ENCODE measurements at places on chromosomes 6 and 20. TPM values are rescaled to one million over a fixed set of nuclear protein-coding genes. Genes with fewer than 3 reads are reported as not detected.
A peak's percentile ranks its signal among the peaks of the same experiment; 100 is the strongest.

- H3K4me1 ChIP-seq = no peaks in the 10 kb centered on the region
- H3K27ac ChIP-seq = no peak overlapping the region
- H3K27me3 ChIP-seq = no peaks in the 10 kb centered on the region
- no peak for DNase-seq
Measured at GRCh38 chr6:139436957-139437348, 62.5 kb upstream of the CITED2 start.

The SLA2 gene
- total RNA-seq = 116 TPM

- no peak for DNase-seq
- H3K27me3 ChIP-seq = peaks cover 2% of the 10 kb centered on the region
- peaks cover 5% of the 10 kb centered on the region for H3K4me1 ChIP-seq
- H3K36me3 ChIP-seq = no peaks in the 10 kb centered on the region
Measured at GRCh38 chr20:46111028-46111835, 6.9 kb upstream of the CD40 start.

GRCh38 chr6:5998236-5998635 is 8.5 kb downstream of the NRN1 start:
- H3K4me1 ChIP-seq = peaks cover 74% of the 10 kb centered on the region
- H3K4me3 ChIP-seq = no peak overlapping the region
- peak; percentile 31 for DNase-seq

The CST5 gene
- not detected for total RNA-seq

GRCh38 chr6:15081447-15081846 is 164.4 kb upstream of the JARID2 start:
- H3K27ac ChIP-seq = no peak overlapping the region
- peaks cover 3% of the 10 kb centered on the region for H3K4me1 ChIP-seq
- H3K36me3 ChIP-seq = no peaks in the 10 kb centered on the region
- no peak overlapping the region for H3K4me3 ChIP-seq

The NDUFAF5 gene
- 63.7 TPM for total RNA-seq

DNA sequence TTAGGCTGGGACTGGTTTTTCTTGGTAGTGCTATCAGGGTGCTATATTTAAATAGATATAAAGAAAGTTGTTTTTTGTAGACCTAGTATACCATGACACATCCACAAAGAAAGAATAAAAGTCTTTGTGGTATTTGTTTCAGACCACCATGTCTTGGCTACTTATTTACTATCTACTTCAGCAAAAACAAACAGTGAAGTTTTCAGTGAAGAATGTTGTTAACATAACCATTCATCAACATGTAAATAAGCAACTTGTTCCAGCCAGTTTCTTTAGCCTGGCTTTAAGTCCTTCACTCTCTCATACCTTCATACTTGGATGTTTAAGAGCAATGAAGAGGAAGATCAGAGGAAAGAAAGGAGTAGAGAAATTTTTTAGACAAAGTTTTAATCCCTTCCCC is 624.1 kb downstream of the CD109 start:
- no peak overlapping the region for H3K27ac ChIP-seq
- H3K4me3 ChIP-seq = no peak overlapping the region
- no peaks in the 10 kb centered on the region for H3K4me1 ChIP-seq
- H3K27me3 ChIP-seq = no peaks in the 10 kb centered on the region
- DNase-seq = no peak
- no peaks in the 10 kb centered on the region for H3K36me3 ChIP-seq

DNA sequence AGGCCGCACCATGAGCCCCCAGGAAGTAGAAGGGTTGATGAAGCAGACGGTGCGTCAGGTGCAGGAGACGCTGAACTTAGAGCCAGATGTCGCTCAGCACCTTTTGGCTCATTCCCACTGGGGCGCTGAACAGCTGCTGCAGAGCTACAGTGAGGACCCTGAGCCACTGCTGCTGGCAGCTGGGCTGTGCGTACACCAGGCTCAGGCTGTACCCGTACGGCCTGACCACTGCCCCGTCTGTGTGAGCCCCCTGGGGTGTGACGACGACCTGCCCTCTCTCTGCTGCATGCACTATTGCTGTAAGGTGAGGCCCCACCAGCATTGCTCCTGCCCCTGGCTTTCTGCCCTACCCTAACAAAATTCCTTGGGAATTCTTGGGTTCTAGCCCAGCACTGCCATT is 13.1 kb downstream of the DNPH1 start:
- H3K36me3 ChIP-seq = peaks cover 24% of the 10 kb centered on the region
- H3K4me3 ChIP-seq = no peak overlapping the region
- H3K4me1 ChIP-seq = no peaks in the 10 kb centered on the region
- no peak for DNase-seq

GRCh38 chr6:117548797-117549301 is 53.5 kb downstream of the GOPC start:
- no peaks in the 10 kb centered on the region for H3K36me3 ChIP-seq
- peak overlapping the region; percentile 52 for H3K4me3 ChIP-seq
- peaks cover 28% of the 10 kb centered on the region for H3K4me1 ChIP-seq

DNA sequence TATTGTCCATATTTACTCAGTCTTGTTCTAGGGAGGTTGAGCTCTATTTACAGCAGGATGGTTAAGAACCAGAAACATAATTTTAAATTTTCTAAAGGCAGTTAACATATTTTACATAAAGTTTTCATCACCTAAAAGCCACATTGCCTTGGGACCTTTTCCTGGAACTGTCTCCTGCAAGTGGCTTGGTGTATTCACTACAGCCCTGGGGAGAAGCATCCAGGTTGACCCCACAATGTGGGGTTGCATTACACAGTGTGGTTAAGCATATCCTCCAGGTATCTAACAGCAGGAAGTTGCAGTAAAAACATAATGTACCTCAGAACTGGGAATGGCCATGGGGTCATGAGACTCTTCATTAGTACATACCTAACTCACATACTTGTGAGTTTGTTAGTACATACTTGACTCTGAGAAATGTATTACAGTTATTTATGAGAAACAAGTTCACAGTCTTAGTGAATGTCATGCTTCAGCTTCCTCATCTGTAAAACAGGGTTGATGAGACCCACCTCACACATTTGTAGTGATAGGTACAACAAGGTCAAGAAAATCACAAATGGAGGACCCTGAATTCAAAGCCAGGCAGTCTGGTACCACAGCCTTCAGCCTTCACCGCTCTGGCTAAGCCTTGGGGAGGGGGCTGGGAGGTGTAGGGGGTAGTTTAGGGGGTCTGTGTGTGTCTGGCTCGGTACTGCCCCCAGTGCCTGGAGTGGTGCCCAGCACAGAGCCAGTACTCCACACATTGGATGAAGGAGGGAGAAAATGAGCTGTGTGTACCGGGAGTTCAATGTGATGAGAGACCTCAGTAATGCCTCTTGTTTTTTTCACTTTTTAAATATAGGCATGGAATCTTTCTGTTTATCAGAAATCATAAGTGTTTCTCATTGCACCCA is 52.9 kb downstream of the KAT14 start:
- peaks cover 30% of the 10 kb centered on the region for H3K36me3 ChIP-seq
- H3K27ac ChIP-seq = no peak overlapping the region
- DNase-seq = no peak

The TMEM200A gene
- total RNA-seq = 0.52 TPM

The SLPI gene
- total RNA-seq = not detected

DNA sequence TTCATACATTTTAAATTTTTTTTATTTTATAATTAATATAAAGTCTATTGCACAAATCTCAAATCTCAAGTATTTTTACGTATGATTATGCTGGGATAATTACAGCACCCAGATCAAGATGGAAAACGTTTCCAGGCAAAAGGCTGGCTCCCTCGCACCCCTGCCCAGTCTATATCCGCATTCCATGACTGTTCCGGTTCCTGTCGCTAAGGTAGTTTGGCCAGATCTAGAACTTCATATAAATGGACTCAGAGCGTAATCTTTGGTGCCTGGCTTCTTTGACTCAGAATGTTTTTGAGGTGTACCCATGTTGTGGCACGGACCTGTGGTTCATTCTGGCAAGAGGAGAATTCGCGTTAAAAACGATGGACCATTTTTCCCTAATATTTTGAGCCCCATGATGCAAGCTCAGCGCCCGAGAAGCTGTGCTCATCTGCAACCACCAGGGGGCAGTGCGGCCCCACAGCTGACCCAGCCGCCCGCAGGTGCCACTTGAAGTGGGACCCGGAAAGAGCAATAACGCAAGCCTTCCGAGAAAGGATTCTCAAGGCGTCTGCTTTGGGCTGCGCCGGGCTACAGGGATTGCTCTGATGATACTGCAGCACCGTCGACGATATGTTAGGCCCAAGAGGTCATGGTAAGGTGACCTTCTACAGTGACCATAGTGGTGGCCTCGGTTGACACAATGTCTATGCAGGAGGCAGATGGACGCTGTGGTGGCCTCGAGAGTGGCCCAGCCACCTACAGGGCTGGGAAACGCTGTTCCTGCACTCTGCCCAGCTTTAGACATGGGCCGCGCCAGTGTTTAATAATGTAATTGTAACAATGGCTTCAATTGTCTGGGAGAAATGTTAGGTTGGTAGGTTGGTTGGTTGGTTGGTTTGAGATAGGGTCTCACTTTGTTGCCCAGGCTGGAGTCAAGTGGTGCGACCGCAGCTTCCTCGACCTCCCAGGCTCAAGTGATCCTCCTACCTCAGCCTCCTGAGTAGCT is 160.1 kb downstream of the ZMYND8 start:
- H3K4me1 ChIP-seq = peaks cover 4% of the 10 kb centered on the region
- no peaks in the 10 kb centered on the region for H3K27me3 ChIP-seq
- H3K4me3 ChIP-seq = no peak overlapping the region
- no peak overlapping the region for H3K27ac ChIP-seq

GRCh38 chr6:24460966-24461365 is 28.4 kb downstream of the GPLD1 start:
- H3K4me3 ChIP-seq = no peak overlapping the region
- H3K4me1 ChIP-seq = no peaks in the 10 kb centered on the region
- DNase-seq = no peak
- no peak overlapping the region for H3K27ac ChIP-seq
- no peaks in the 10 kb centered on the region for H3K36me3 ChIP-seq

GRCh38 chr6:98845211-98846020 is 11.0 kb downstream of the POU3F2 start:
- H3K27me3 ChIP-seq = peaks cover 82% of the 10 kb centered on the region
- DNase-seq = peak; percentile 36
- no peaks in the 10 kb centered on the region for H3K36me3 ChIP-seq
- no peak overlapping the region for H3K4me3 ChIP-seq
- peaks cover 29% of the 10 kb centered on the region for H3K4me1 ChIP-seq

DNA sequence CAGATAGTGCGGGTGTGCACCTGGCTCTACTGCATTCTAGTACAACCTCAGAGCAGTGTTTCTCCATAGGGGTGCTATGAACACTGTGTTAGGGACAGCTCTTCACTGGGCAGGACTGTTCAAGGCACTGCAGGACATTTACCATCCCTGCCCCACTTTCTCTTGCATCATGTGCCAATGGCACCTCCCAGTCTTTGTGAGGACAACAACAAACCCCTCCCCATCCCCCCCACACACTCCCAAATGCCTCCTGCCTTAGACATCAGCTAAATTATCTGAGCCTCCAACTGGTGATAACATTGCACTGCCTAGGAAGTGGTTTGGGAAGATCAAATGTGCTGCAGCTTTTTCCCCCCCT is 98.9 kb downstream of the FYN start:
- no peak for DNase-seq
- peak overlapping the region; percentile 67 for H3K27ac ChIP-seq
- H3K4me1 ChIP-seq = peaks cover 71% of the 10 kb centered on the region

The LY6G5C gene
- 2.7 TPM for total RNA-seq

- no peak for DNase-seq
- peaks cover 16% of the 10 kb centered on the region for H3K4me1 ChIP-seq
- peaks cover 4% of the 10 kb centered on the region for H3K27me3 ChIP-seq
- no peaks in the 10 kb centered on the region for H3K36me3 ChIP-seq
- H3K27ac ChIP-seq = no peak overlapping the region
Measured at GRCh38 chr6:43457643-43458042, 2.3 kb upstream of the DLK2 start.

DNA sequence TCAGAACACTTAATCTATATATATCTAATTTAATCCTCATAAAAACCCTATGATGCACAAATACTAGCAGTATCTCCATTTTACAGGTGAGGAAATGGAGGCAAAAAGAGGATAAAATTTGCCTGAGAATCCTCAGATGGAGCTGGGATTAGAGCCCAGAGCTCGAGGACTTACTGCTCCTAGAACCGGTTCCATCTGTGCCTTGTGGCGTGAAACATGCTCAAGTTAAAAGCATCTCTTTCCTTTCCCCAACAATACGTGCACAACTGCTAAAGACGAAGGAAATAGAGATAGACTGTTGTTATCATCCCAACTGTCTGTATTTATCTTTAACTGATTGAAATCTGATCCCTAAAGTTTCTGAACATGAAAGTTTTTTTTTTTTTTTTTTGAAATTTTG is 367.6 kb upstream of the SOX4 start:
- H3K27me3 ChIP-seq = no peaks in the 10 kb centered on the region
- no peak overlapping the region for H3K4me3 ChIP-seq
- H3K36me3 ChIP-seq = peaks cover 2% of the 10 kb centered on the region
- H3K27ac ChIP-seq = no peak overlapping the region
- DNase-seq = no peak
- H3K4me1 ChIP-seq = no peaks in the 10 kb centered on the region

DNA sequence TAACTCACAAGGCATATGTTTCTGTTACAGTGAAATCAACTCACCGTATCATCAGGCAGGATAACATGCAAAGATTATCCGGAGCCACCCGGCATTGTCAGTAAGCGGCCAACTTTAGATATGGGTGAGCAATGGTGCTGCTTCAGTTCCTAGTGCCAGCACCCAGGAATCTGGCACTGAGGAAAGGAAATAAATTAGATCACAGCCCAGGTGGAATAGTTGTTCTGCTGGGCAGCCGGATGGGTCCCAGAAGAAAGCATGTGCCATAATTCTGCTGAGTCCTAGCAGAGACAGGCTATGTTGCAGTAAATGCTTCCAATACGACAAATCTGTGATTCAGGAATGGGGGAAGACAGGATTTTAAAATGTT is 183.6 kb upstream of the SPTLC3 start:
- H3K27ac ChIP-seq = no peak overlapping the region
- no peaks in the 10 kb centered on the region for H3K4me1 ChIP-seq
- no peaks in the 10 kb centered on the region for H3K27me3 ChIP-seq
- no peak overlapping the region for H3K4me3 ChIP-seq
- DNase-seq = no peak

GRCh38 chr6:157232161-157232895 is 91.0 kb downstream of the TMEM242 start:
- no peak overlapping the region for H3K27ac ChIP-seq
- H3K36me3 ChIP-seq = no peaks in the 10 kb centered on the region
- H3K4me3 ChIP-seq = no peak overlapping the region
- H3K4me1 ChIP-seq = peaks cover 23% of the 10 kb centered on the region

DNA sequence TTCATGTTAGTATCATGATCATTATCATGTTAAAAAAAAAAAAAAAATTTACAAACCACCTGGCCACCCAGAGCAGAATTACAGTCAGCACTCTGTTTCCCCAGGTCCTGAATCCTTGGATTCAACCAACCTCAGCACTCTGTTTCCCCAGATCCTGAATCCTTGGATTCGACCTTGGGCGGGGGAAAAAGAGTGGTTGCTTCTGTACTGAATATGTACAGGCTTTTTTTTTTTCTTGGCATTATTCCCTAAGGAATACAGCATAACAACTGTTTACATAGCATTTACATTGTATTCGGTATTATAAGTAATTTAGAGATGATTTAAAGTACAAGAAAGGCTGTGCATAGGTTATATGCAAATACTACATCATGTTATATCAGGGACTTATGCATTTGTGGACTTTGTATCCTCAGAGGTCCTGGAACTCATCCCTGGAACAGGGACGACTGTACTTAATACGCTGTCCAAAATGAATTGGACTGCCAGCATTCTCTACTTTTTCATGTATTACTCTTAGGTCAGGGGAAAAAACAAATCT is 31.2 kb downstream of the GCNT2 start:
- no peak overlapping the region for H3K4me3 ChIP-seq
- H3K4me1 ChIP-seq = no peaks in the 10 kb centered on the region
- H3K36me3 ChIP-seq = no peaks in the 10 kb centered on the region
- DNase-seq = no peak

- H3K27ac ChIP-seq = no peak overlapping the region
- H3K27me3 ChIP-seq = no peaks in the 10 kb centered on the region
- H3K36me3 ChIP-seq = no peaks in the 10 kb centered on the region
- H3K4me3 ChIP-seq = no peak overlapping the region
Measured at GRCh38 chr6:134217105-134217797, 100.7 kb downstream of the SGK1 start.

The PLN gene
- not detected for total RNA-seq
